T-helper 2 cell treated with Interferon-gamma antibody and Interleukin-4, amounts not matched to agents 100 ng/mL and 5 ng/mL, for 36 hours (primary cell): ENCODE measurements at places on chromosomes 12 and 14. TPM values are rescaled to one million over a fixed set of nuclear protein-coding genes. Genes with fewer than 3 reads are reported as not detected.

The SERPINA10 gene
- total RNA-seq = not detected in 2 replicates

The UTP20 gene
- 21.3 and 23.7 TPM in 2 replicates for total RNA-seq

The TNFAIP2 gene
- total RNA-seq = 0.14 TPM in 1 of 2 replicates, not detected in the other

The BEST3 gene
- not detected in 2 replicates for total RNA-seq

The TAS2R13 gene
- total RNA-seq = 1.4 and 1.7 TPM in 2 replicates

The RITA1 gene
- 22.0 and 24.8 TPM in 2 replicates for total RNA-seq

The PPP1R1A gene
- total RNA-seq = not detected in 2 replicates

The PPP4R4 gene
- total RNA-seq = 0.64 and 1.1 TPM in 2 replicates

The RECQL gene
- total RNA-seq = 84.8 and 87.8 TPM in 2 replicates

The TAMALIN gene
- total RNA-seq = 2.1 and 2.4 TPM in 2 replicates

The RDH16 gene
- 0.23 and 0.32 TPM in 2 replicates for total RNA-seq

The LRRC10 gene
- not detected in 2 replicates for total RNA-seq

The CINP gene
- total RNA-seq = 28.2 and 32.5 TPM in 2 replicates

The C12orf54 gene
- not detected in 2 replicates for total RNA-seq
